ENCODE measurements at places on chromosomes 13 and 19.

GRCh38 chr13:109275852-109276251 lies 510.5 kb downstream of the IRS2 start:
- DNase-seq, result no peak

DNA sequence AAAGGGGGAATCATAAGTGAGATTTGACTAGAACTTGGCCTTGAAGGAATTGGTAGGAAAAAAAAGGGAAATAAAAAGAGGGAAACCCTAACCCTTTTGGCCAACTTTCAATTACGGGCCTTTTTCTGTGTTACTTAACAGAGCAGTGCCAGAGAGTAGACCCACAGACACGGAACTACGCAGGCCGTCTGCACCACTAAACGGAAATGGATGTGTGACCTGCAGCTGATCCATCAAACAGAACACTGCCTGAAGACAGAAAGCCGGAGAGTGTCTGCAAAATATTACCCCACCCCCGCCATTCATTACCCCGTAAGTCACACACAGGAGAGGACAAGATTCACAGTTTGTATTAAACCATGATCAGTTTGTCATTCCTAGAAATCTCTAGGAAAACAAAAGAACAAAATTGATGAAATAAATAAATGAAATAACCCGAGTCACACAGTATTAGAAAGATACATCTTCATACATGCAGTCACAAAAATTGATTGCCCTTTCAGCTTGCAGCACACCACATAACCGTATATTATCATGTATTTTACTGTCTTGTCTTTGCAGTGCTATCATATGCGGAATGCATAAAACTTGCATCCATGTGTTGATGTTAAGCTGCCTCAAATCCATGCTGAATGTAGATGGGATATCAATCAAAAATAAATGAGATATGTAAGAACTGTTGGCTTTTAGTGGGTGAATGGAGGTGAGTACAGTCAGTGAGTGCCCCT lies 424.7 kb downstream of the IRS2 start:
- no peak for DNase-seq

GRCh38 chr13:51776179-51776578 lies 27.8 kb downstream of the DHRS12 start:
- no peak for DNase-seq

DNA sequence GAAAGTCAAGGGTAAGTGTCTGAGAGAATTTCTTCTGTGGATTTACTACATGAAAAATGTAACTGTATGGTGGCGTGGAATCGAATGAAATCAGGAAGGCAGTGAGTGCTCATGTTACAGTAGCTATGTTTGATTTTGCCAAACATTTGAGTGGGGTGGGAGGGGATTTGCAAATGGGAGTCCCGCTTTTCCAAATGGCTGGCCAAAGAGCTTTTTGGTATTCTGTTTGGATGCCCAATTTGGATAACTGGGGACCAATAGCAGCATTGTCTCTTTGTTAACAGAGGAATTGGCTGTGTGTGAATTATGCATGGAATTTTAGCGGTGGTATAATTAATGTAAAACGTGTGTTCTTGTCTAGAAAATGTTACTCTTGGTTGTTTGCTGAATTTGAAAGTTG lies 17.8 kb downstream of the HNRNPM start:
- no peak for DNase-seq

DNA sequence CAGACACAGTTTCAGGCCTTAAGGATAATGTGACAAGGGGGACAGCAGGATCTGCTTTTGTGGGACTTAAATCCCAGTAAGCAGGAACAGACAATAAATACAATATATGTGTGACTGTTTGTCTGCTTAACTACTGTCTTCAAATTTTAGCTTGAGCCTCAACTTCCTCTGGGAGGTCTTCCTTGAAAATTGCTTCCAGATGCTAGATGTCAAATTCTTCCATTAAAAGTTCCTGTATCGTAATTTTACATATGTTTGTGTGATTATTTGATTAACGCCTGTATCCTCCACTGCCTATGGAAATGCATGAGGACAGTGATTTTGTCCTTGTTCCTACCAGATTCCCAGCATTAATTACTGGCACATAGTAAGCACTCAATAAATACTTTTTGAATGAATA lies 385.5 kb downstream of the NDFIP2 start:
- no peak for DNase-seq

DNA sequence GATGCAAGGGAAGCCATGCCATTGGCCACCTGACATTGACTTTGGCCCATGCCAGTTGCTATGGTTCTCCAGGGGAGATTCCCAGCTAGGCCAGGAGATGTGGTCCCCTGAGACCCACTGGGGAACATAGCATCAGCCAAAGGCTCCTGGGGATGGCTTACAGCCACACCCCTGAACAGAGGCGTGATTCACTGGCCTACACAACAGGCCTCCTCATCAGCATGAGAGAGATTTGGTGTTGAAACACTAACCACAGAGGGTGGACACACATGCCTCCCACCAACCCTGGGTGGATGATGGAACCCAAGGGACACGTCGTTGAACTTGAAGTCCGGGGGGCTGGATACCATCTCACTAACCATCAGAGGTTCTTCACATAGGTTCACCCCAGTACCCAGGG lies 14.4 kb downstream of the IQCN start:
- DNase-seq, result no peak

DNA sequence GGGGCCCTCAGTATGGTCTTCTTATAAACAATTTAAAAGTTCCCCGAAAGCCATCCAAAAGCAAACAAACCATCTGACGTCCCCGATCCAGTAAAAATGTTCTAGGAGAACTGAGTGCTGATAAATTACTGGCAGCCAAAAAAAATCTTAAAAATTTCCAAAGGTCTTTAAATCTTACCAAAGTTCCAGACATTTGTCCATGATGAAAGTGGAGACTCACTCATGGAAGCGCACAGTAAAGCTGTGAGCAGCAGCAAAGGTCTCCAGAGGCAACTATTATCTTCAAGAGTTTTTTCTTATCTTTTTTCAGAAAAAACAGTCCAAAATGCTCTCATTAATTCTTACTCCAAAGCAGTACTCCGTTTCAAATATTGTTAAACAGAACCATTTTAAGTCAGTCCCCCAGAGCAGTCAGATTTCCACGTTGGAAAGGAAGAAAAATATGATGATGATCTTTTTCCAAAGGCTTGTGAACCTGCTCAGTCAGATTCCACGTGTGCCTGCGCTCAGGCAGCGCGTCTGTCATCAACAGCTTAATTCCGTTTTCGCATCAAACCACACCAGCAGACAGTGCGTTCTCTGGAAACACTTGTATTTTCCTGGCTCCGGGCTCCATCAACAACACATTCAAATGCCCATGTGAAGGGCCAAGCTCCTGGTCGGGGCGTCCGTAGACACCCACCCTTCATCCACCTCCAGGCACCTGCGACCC lies 85.4 kb downstream of the COL4A1 start:
- DNase-seq, result no peak

DNA sequence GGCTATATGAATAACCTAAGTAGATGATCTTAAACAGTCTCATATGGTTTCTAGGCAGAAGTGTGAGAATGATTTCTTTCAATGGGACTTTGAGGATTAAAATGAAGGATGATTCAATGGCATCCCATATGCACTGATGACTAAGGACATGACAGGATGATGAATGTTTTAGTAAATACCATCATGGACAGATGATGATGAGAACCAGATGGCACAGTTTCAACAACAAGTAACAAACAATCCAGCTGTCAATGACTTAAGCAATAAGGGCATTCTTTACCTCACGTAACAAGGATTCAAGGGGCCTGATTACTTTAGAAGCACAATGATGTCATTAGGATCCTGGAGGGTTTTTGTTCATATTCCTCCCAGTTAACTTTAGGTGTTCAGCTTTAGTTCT lies 2678.4 kb downstream of the PCDH9 start:
- DNase-seq, result no peak
